ENCODE measurements at places on chromosomes 6 and 20. TPM values are rescaled to one million over a fixed set of nuclear protein-coding genes. Genes with fewer than 3 reads are reported as not detected.
A peak's percentile ranks its signal among the peaks of the same experiment; 100 is the strongest.

The ABCC10 gene
- 19.1 TPM for total RNA-seq

The SPAG4 gene
- 37.0 TPM for total RNA-seq

The RALGAPA2 gene
- total RNA-seq: 47.5 TPM

DNA sequence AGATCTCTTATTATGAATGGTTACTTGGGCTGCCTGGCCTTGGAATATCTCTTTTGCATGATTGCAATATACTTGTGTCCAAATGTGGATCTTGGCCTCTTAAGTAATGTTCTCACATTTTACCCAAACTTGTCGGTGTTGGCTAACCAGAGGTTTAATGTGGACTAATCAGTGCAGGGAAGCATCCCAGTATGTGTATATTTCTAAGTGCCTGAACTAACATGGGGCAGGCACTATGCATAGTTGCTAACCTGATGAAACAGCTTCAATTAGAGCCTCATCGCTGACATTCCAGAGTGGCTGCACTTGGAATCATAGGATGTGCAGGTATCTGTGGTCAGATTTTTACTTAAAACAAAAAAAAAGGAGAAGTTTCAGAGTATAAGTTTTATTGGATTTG lies 160.0 kb downstream of the PDE7B start:
- no peak for DNase-seq

- DNase-seq: peak; percentile 28
These were observed 28.1 kb upstream of the AKIRIN2 start for GRCh38 chr6:87729965-87730719.

GRCh38 chr6:16322666-16323312 lies 84.4 kb downstream of the GMPR start:
- peak; percentile 76 for DNase-seq

GRCh38 chr20:62918147-62918546 lies 8.2 kb downstream of the DIDO1 start:
- DNase-seq: no peak

All from renal cortical epithelial cell (primary cell).